ENCODE measurements at places on chromosomes 5 and 9.

DNA sequence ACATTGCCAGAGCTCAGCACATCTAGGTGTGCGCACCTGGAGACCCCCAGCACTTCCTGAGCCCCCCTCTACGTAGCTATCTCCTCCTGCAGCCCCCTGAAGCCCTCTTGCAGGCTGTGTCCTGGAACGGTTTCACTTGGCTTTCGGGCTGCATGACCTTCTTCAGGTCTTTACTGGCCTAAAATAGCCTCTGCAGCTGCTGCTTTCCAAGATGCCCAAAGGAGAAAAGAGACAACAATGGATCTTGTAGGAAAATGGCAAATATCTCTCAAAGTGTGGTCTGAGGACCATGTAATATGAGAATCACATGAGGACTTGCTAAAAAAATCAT is 6.6 kb upstream of the ERMP1 start:
- no peak for DNase-seq

GRCh38 chr5:78792345-78793055 is 143.9 kb upstream of the LHFPL2 start:
- no peak for DNase-seq

- peak; percentile 78 for DNase-seq
Measured at GRCh38 chr5:65141493-65141892, 340.2 kb downstream of the ADAMTS6 start.

- no peak for DNase-seq
Measured at GRCh38 chr5:29114331-29114768, 2076.0 kb upstream of the CDH9 start.

GRCh38 chr5:108255468-108255867 is 126.4 kb downstream of the FBXL17 start:
- no peak for DNase-seq

GRCh38 chr9:137031904-137032640 is at the start of gene FUT7:
TSS of gene FUT7 (minus strand) at chr9:137032088. CDS start at chr9:137031991, 97 bp downstream.
- DNase-seq: no peak

DNA sequence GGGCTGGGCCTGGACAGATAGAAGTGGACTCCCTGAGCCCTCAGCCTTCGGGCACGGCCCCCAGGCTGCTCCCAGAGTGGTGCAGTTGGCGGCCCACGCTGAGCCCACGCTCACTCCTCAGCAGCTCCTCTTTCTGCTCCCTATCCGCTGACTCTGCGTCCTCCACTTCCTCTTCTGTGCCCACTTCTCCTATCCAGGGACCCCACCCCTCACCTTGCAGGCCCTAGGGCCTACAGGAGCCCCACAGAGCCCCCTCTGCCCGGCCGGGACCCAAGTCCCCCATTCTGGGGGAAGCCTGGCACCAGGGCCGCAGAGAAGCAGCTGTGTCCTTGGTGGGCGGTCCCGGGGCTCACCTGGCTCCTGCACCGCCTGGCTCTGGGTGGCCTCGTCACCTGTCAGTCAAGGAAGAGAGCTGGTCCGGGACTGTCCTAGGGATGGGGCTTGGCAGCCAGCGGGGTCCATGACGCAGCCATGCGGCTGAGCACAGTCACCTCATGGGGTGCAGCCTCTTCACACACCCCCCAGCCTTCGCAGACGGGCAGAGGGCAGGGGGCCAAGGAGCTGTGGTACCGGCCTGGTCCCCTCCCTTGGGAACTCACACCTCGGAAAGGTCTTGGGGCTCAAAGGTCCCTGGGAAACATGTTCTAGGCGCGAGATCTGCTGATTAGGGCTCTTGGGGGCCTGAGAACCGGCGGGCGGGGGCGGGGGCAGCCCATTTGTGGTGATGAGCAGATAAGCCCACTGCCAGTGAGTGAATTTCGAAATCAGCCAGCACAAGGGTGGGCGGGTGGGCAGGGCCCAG is 5.4 kb upstream of the NRARP start:
- no peak for DNase-seq

GRCh38 chr9:100803956-100804355 is 224.6 kb upstream of the PLPPR1 start:
- DNase-seq: no peak

DNA sequence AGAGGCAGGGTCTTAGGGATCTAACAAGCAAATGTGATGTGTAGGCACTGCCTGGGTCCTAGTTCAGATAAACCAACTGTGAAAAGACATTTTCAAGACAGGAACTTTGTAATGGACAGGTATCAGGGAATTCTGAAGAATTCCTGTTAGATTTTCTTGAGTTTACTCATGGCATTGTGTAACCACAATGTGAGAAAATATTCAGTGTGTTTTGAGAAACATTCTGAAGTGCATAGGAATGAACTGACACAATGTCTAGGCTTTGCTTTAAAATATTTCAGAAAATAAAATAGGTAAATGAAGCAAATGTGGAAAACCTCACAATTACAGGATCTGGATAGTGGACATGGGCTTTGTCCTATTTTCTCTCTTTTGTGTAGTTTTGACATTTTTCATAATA is 15.2 kb upstream of the AFAP1L1 start:
- DNase-seq: no peak

GRCh38 chr5:477871-478270 is 34.9 kb downstream of the EXOC3 start:
- no peak for DNase-seq

DNA sequence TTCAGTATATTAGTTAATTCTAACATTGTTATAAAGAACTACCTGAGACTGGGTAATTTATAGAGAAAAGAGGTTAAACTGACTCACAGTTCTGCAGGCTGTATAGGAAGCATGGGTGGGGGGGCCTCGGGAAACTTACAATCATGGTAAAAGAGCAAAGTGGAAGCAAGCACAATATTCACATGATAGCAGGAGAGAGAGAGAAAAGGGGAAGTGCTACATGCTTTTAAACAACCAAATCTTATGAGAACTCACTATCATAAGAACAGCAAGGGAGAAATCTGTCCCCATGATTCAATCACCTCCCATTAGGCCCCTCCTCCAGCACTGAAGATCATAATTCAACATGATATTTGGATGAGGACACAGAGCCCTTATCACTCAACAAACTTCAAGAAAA is 324.9 kb downstream of the ZNF608 start:
- no peak for DNase-seq

GRCh38 chr5:163189023-163189553 is 248.3 kb upstream of the CCNG1 start:
- DNase-seq: no peak

DNA sequence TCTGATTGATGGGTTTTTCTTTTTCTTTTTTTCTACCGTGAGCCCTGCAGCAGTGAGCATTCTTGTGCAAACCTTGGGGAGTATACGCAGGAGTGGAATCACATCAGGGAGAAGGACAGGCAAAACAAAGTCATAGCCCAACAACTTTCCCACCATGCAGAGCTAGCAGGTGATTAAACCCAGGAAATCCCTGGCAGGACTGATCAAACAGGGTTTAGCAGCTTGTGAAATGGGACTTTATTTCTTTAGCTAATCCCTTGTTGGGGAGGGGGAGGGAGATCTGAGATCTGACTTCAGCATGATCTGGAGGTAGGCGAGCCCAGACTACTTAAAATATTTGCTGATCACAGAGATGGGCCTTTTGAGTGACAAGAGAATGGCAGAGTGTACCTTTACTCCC is 162.0 kb upstream of the GLRA1 start:
- DNase-seq: no peak

- DNase-seq: no peak
Measured at GRCh38 chr5:79990205-79990597, 861 bp downstream of the MTX3 start.
